Stimulated activated CD8-positive, alpha-beta memory T cell treated with anti-CD3 and anti-CD28 coated beads, Interleukin-4, amount 100 ng/mL, for 48 hours (primary cell): ENCODE measurements at places on chromosomes 5 and 9.

- DNase-seq = no peak
Measured at GRCh38 chr9:34802916-34803315, 93.0 kb upstream of the CCL21 start.

DNA sequence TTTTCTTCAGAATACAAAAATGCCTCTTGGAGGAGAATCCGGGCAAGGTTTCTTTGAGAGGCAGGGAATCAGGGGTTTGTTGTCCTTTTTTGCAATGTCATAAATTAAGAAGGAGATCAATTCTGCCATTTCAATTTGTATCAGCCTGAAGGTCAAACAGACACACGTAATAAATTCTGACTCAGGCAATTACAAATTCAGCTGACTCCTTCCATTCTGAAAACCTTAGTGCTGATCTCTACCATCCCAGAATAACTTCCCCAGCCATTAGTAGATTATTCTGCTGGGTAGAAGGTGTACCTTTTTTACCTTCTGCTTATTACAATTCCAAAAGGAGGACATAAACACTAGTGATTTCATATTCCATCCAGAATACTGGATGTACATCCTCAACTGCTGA lies 516.6 kb downstream of the AGTPBP1 start:
- DNase-seq = no peak

DNA sequence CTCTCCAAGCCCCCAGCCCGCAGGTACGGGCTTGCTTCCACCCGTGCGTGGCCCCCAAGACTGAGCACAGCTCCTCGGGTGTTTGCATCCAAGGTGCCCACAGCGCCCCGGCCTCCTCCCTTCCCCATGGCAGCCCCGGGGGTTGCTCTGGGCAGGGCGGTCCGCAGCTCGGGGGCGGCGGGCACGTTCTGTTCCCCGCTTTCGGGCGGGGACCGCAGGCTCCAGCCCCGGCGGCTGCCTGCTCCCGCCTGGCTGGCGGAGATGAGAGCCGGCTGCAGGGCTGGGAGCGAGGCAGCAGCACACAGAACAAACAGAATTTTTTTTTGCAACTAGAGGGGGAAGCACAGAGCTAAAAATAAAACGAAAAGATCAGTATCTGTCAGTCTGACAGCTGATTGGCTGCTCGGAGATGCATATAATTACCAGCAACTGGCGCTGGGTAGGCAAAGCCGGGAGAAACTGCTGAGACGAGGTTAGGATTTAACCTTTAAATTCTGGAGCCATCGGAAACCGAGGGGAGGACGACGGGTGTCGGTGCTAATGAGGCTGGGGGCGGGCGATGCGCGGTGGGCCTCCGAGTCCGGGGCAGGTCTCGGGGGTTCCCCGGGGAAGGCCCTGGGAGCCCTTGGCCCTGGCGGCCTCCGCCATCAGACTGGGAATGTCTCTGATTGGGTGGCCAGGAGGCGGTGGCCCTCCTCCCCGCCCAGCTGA lies 142.7 kb upstream of the IER5L start:
- peak; percentile 50 for DNase-seq

DNA sequence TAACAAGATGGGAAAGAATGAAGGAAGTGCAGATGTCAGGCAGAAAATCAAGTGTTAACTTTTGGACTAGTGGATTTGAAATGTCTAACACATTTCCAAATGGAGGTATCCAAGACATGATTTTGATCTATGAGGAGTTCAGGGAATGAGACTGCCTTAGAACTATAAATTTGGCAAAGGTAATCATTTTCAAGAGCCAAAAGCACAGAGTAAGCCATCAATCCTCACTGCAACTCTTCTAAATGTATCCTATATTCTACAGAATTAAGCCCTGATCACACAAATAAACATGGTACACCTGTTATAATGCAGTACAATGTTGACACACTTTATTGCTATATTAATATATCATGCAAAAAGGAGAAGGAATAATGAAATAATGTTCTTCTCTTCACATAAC lies 55.6 kb downstream of the SETX start:
- DNase-seq = no peak

DNA sequence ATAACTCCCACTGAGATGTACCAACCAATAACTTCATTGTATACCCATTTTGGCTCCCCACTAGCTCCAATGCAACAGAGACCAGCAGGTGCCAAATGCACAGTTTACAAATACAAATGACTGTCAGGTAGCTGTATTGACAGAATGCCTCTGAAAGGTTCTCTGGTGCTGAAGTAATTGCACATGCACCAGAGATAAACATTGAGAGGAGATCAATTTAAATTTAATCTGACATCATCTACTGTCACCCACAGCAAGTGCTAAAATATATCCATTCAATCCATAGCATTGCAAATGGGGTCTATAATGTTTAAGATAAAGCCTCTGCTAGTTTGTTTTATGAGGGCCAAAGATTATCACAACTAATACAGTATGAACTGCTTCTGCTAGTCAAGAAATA lies 80.2 kb downstream of the STX17 start:
- DNase-seq = no peak

- DNase-seq = no peak
Measured at GRCh38 chr9:107261106-107261505, 22.0 kb upstream of the RAD23B start.

- peak; percentile 25 for DNase-seq
Measured at GRCh38 chr5:35229076-35230037, 930 bp downstream of the PRLR start.

- no peak for DNase-seq
Measured at GRCh38 chr5:128815201-128815600, 150.1 kb upstream of the SLC27A6 start.

- DNase-seq = peak; percentile 92
Measured at GRCh38 chr9:91193658-91194391, 167.9 kb downstream of the AUH start.

DNA sequence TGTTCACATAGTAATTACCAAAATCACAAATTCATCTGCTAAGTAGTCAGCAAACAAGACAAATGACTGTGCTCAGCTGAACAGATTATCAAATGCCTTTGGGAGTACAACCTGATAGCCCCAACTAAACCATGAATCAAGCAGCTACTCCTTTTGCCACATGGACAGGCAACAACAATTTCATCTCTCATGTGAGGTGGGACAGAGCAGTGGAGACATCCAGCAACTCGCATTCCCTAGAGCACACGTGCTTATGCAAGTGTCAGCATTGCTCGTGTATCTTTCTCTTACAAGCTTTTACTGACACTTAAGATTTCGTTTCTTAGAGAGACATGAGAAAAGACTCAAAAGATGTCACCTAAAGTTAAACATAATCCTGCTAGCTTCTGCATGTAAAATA lies 42.7 kb upstream of the PPP2R2B start:
- no peak for DNase-seq

GRCh38 chr5:83281176-83281575 lies 190.4 kb upstream of the VCAN start:
- DNase-seq = no peak

DNA sequence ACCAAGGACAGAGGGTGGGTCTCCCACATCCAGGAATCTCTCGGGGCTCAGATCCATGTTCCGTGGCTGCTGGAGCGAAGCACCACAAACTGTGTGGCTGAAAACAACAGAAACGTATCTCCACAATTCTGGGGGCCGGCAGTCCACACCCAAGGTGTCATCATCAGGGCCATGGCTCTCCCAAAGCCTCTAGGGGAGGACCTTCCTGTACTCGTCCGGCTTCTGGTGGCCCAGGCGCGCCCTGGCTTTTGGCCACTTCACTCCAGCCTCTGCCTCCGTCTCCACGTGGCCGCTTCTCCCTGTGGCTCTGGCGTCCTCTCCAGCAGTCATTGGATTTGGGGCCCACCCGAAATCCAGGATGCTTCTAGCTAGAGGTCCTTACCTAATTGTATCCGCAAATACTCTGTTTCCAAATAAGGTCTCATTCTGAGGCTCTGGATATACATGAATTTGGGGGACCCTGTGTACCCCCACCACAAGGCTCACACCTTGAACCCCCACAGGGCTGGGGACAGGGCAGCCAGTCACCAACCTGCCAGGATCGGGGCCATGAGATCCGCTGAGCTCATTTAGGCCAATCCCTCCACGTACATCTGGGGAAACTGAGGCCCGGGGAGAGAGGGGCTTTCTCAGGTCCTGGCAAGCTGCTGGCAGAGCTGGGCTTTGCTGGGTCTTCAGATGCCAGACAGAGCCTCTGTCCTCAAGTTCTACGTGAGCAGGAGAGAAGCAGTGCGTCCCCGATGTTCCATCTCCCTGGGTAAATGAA lies 158.2 kb downstream of the OLFM1 start:
- DNase-seq = no peak

- peak; percentile 31 for DNase-seq
Measured at GRCh38 chr5:138953387-138954256, 78.5 kb upstream of the LRRTM2 start.

DNA sequence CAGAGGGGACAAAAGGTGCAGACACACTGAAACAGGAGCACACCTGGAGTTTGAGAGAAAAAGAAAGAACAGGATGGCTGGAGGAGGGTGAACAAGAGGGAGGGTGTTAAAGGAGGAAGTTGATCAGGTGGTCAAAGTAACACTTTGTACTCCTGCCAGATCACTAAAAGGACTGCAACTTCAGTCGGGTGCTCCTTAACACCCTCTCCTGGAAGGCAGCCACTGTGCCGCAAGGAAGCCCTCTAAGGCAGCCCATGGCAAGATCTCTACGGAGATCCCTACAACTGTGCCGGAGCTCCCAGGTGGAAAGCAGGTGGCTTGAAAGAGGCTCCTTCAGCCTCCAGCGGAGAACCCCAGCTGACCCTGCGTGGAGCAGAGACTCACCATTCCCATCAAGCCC lies 124.4 kb upstream of the MSX2 start:
- no peak for DNase-seq

- no peak for DNase-seq
Measured at GRCh38 chr5:79886925-79887655, 104.0 kb downstream of the MTX3 start.
